ENCODE measurements at places on chromosomes 6 and 20.

DNA sequence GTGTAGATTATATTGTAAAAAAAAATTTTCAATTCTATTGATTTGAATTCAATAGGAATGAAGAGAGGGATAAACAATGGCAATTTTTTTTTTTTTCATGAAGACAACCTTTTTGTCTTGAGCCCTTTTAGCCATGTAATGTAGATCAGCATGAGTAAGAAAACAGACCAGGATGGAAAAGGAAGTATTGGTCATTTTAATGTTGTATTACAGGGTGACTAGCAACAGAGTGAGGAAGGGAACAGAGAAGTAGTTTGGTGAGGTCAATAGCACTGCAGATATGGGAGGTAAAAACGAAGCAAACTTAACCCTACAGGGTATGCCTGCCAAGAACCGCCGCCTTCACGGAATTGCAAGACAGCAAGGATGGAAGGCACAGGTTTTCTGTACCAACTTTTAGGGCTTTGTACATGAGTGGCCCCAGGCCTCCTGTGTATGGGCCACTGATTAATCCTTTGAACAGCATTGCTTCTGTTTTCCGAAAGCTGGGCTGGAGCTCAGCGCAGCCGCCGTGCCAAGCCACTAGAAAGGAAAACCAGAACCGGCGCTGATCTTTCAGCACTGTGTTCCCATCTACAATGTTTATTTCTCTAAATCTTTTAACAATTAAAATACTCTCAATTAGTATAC, 383.7 kb downstream of the CENPW start:
- H3K27ac ChIP-seq = no peak overlapping the region
- H3K27me3 ChIP-seq = no peaks in the 10 kb centered on the region
- H3K36me3 ChIP-seq = no peaks in the 10 kb centered on the region

DNA sequence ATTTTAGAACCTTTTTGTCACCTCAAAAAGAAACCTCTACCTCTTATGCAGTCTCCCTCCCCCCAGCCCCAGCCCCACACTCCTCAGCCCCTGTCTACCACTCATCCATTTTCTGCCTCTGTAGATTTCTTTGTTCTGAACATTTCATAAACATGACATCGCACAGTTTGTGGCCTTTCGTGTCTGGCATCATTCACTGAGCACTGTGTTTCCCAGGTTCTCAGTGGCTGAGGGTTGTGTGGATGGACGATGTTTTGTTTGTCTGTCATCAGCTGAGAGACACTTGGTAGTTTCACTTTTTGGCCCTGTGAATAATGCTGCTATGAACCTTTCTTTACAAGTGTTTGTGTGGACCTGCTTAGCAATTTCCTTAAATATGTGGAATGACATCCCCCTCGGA, 64.5 kb downstream of the FAM120B start:
- no peak overlapping the region for H3K4me3 ChIP-seq
- H3K36me3 ChIP-seq = no peaks in the 10 kb centered on the region
- DNase-seq = no peak
- H3K27me3 ChIP-seq = no peaks in the 10 kb centered on the region
- H3K27ac ChIP-seq = no peak overlapping the region

- no peaks in the 10 kb centered on the region for H3K36me3 ChIP-seq
- no peaks in the 10 kb centered on the region for H3K27me3 ChIP-seq
- no peaks in the 10 kb centered on the region for H3K4me1 ChIP-seq
Observed at GRCh38 chr6:87027021-87027420, 67.9 kb downstream of the CGA start.

DNA sequence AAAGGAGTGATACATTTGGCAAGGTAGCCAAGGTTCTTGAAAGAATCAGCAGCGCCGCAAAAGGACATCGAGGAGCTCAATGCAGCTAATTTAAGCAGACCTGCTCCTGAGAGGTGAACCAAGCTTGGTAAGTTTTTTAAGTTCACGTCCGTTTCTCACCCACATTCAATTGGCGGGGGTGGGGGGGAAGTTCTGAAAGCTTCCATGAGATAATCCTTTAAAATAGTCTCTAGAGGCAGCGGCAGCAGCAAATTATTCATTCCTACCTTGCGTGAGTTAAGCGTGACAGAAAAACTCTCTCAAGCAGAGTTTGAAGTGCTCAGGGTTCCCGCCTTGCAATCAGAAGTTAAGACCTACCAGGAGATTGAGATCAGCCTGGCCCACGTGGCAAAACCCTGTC, 97.3 kb upstream of the NHSL1 start:
- H3K4me1 ChIP-seq = peaks cover 3% of the 10 kb centered on the region
- no peaks in the 10 kb centered on the region for H3K27me3 ChIP-seq
- H3K36me3 ChIP-seq = no peaks in the 10 kb centered on the region

GRCh38 chr6:105802703-105803102, 283.4 kb upstream of the PRDM1 start:
- no peak overlapping the region for H3K4me3 ChIP-seq
- no peak overlapping the region for H3K27ac ChIP-seq
- H3K27me3 ChIP-seq = no peaks in the 10 kb centered on the region
- no peak for DNase-seq
- H3K36me3 ChIP-seq = no peaks in the 10 kb centered on the region

DNA sequence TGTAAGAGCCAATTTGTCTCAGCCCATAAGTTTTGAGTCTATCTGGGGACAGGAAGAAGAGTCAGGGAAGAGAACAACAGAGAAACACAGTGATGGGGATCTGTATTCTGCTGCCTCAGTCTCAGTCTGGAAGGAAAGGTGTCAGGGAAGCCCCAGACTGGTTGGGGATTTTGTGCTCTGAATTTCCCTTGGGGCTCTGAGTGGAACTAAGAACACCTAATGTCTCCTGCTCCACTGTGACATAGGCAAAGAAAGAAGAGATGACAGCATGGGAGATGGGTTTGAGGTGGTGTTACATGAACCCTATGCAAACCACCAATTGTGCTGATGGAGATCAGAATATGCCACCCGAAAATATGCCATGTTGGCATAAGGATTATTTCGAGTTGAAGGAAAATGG, 139.5 kb upstream of the MYLIP start:
- no peaks in the 10 kb centered on the region for H3K4me1 ChIP-seq
- no peak overlapping the region for H3K4me3 ChIP-seq
- no peak for DNase-seq

DNA sequence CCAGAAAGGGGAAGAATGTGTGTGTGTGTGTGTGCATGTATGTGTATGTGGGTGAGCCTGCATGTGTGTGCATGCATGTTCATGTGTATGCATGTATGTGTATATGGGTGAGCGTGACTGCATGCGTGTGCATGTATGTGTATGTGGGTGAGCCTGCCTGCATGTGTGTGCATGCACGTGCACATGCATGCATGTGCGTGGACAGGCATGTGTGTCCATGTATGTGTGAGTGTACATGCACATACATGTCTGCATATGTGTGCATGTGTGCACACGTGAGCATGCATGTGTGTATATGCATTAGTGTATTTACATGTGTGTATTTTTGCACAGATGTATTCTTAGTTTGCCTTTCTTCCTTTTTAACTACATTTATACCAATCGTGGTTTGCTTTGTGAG, 601.5 kb downstream of the QKI start:
- H3K36me3 ChIP-seq = no peaks in the 10 kb centered on the region
- no peaks in the 10 kb centered on the region for H3K4me1 ChIP-seq
- H3K27me3 ChIP-seq = no peaks in the 10 kb centered on the region
- H3K4me3 ChIP-seq = no peak overlapping the region

GRCh38 chr20:50141811-50142561, 11.5 kb downstream of the PEDS1 start:
- H3K36me3 ChIP-seq = peaks cover 14% of the 10 kb centered on the region
- DNase-seq = no peak
- H3K27me3 ChIP-seq = no peaks in the 10 kb centered on the region
- no peak overlapping the region for H3K27ac ChIP-seq
- no peak overlapping the region for H3K4me3 ChIP-seq

DNA sequence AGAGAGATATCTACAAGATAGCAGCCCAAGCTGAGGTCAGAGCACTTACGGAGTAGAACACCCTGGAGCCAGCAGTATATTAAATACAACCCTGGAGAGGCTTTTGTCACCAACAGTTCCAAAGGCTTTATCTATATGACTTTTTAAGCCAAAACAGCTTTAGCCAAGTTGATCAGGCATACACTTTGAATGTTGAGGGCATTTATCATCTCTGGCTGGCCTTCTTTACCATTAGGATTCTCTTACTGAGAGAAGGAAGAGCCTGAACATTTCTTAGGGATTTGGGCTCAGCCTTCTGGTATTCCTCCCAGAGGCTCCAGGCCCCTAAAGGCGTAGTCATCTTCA, 161.3 kb upstream of the RIMS1 start:
- no peaks in the 10 kb centered on the region for H3K27me3 ChIP-seq
- H3K36me3 ChIP-seq = no peaks in the 10 kb centered on the region
- H3K4me3 ChIP-seq = no peak overlapping the region
- no peaks in the 10 kb centered on the region for H3K4me1 ChIP-seq

- H3K27ac ChIP-seq = no peak overlapping the region
- H3K36me3 ChIP-seq = no peaks in the 10 kb centered on the region
- no peaks in the 10 kb centered on the region for H3K27me3 ChIP-seq
- DNase-seq = no peak
- H3K4me1 ChIP-seq = no peaks in the 10 kb centered on the region
Observed at GRCh38 chr6:155505608-155505989, 50.0 kb upstream of the NOX3 start.

DNA sequence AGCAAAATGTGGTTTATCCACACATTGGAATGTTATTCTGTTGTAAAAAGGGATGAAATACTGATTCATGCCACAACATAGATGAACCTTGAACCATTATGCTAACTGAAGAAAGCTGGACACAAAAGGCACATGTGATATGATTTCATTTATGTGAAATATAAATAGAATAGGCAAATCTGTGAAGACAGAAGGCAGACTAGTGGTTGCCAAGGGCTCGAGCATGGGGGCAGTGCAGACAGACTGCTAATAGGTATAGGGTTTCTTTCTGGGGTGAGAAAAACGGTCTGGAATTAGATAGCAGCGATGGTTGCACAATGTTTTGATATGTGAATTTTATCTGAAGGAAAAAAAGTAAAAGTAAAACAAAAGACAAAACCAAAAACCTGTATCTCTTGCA, 54.6 kb upstream of the FNDC1 start:
- no peak overlapping the region for H3K4me3 ChIP-seq
- DNase-seq = no peak
- H3K36me3 ChIP-seq = no peaks in the 10 kb centered on the region
- no peak overlapping the region for H3K27ac ChIP-seq
- H3K4me1 ChIP-seq = no peaks in the 10 kb centered on the region

GRCh38 chr20:14288341-14289330, 48.8 kb downstream of the FLRT3 start:
- no peaks in the 10 kb centered on the region for H3K27me3 ChIP-seq
- H3K4me1 ChIP-seq = no peaks in the 10 kb centered on the region
- H3K4me3 ChIP-seq = no peak overlapping the region
- no peak for DNase-seq
- no peaks in the 10 kb centered on the region for H3K36me3 ChIP-seq
- no peak overlapping the region for H3K27ac ChIP-seq

DNA sequence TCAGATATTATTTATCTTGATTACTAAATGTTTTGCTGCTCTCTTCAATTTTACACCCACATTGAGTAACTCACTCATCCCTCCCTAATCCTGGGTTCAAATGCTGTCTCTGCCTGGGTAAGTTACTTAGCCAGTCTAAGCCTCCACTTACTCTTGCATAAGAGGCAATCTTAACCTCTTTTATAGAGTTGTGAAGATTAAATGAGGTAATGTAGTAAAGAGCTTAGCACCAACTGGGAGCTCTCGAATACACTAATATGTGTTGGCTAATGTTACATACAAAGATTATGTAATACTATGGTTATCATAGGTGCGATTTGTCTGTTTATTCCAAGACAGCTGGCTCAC, 134.4 kb upstream of the STMND1 start:
- H3K4me3 ChIP-seq = no peak overlapping the region
- H3K36me3 ChIP-seq = no peaks in the 10 kb centered on the region
- H3K27ac ChIP-seq = no peak overlapping the region
- H3K4me1 ChIP-seq = no peaks in the 10 kb centered on the region
- no peaks in the 10 kb centered on the region for H3K27me3 ChIP-seq
- no peak for DNase-seq

DNA sequence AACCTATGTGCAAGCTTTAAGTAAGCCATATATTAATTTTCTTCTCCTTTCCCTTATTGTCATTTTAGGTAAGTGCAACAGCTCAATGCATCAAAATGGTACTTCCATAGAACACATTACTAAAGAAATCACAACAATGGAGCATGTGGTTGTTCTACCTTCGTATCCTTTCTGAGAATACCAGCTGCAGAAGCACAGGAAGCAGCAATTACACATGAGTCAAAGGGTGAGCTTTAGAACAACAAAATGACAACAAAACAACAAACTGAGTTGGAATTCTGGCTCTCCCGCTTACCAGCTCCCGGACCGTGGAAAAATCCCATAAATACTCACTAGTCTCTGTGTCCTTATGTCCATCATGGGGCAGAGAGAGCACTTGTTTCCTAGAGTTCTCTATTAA, 108.9 kb downstream of the BCAS1 start:
- no peaks in the 10 kb centered on the region for H3K36me3 ChIP-seq
- H3K27ac ChIP-seq = no peak overlapping the region
- H3K27me3 ChIP-seq = no peaks in the 10 kb centered on the region
- H3K4me3 ChIP-seq = no peak overlapping the region

- H3K36me3 ChIP-seq = no peaks in the 10 kb centered on the region
- no peak overlapping the region for H3K27ac ChIP-seq
- DNase-seq = no peak
- H3K4me1 ChIP-seq = no peaks in the 10 kb centered on the region
Observed at GRCh38 chr6:137087902-137088301, 43.1 kb upstream of the IL20RA start.

DNA sequence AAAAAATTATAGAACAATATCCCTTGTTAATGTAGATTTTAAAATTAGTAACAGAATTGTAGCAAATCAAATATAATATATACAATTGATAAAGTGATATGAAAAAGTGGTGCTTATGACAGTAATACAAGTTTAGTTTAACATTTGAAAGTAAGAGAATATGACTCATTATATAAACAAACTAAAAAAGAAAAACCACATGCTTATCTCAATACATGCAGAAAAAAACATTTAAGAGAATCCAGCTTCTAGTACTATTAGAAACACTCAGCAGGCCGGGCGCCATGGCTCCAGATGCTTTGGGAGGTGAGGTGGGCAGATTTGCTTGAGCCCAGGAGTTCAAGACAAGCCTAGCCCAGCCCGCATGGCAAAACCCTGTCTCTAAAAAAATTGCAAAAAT, 60.7 kb upstream of the LAMA2 start:
- no peaks in the 10 kb centered on the region for H3K27me3 ChIP-seq
- DNase-seq = no peak
- H3K4me3 ChIP-seq = no peak overlapping the region
- H3K4me1 ChIP-seq = no peaks in the 10 kb centered on the region
- H3K36me3 ChIP-seq = no peaks in the 10 kb centered on the region
- H3K27ac ChIP-seq = no peak overlapping the region

GRCh38 chr6:118663993-118664985, 12.9 kb upstream of the CEP85L start:
- H3K27ac ChIP-seq = no peak overlapping the region
- no peak for DNase-seq
- H3K4me3 ChIP-seq = no peak overlapping the region
- no peaks in the 10 kb centered on the region for H3K36me3 ChIP-seq

GRCh38 chr20:1825507-1825906, 69.7 kb upstream of the SIRPA start:
- no peak overlapping the region for H3K4me3 ChIP-seq
- H3K36me3 ChIP-seq = no peaks in the 10 kb centered on the region
- no peak for DNase-seq
- no peak overlapping the region for H3K27ac ChIP-seq

- H3K36me3 ChIP-seq = no peaks in the 10 kb centered on the region
- H3K4me1 ChIP-seq = no peaks in the 10 kb centered on the region
- DNase-seq = no peak
- H3K4me3 ChIP-seq = no peak overlapping the region
Observed at GRCh38 chr6:38170666-38171355, 351.3 kb downstream of the ZFAND3 start.

All from H1 (cell line).